ENCODE measurements at places on chromosomes 7 and 10.

GRCh38 chr7:78020136-78020873, 221.7 kb downstream of the PHTF2 start:
- DNase-seq: no peak

GRCh38 chr7:130732980-130733930, 752 bp downstream of the KLF14 start:
- DNase-seq: no peak

GRCh38 chr7:70595370-70595754, 536.6 kb upstream of the GALNT17 start:
- DNase-seq: no peak

GRCh38 chr7:85033263-85033662, 153.6 kb downstream of the SEMA3D start:
- no peak for DNase-seq

- DNase-seq: no peak
Observed at GRCh38 chr10:117239051-117239450, 1.9 kb upstream of the SLC18A2 start.

All from ascending aorta (tissue), 2 donors.